ENCODE measurements at places on chromosomes 6 and 20.

DNA sequence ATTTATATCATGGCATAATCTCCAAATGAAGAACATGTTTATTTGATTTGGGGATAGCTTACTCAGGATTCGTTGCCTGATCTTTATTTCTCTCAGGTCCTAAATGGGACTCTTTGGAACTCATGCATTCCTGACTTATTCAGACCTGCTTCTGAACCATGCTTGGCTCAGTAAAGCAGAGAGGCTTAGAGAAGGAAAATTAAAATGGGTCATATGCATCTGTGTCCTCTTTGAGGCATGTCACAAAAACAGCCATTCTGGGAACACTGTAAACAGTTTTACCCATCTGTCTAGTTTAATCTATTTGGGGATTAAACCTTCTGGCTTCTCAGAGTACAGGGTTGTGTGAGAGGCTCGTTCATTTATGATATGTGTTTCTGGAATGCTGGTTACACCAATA, 1017.3 kb downstream of the KIF16B start:
- DNase-seq, result no peak

DNA sequence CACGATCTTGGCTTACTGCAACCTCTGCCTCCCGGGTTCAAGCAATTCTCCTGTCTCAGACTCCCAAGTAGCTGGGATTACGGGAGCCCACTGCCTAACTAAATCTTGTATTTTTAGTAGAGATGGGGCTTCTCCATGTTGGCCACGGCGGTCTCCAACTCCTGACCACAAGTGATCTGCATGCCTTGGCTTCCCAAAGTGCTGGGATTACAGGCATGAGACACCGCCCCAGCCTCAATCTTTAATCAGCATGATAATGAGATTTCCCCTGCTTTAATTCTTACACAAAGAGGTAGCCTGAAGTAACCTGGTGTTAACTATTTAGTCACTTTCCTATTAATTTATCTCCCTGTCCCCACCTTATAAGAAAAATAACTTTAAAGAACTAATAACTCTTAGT, 31.3 kb upstream of the TRDN start:
- DNase-seq, result no peak

DNA sequence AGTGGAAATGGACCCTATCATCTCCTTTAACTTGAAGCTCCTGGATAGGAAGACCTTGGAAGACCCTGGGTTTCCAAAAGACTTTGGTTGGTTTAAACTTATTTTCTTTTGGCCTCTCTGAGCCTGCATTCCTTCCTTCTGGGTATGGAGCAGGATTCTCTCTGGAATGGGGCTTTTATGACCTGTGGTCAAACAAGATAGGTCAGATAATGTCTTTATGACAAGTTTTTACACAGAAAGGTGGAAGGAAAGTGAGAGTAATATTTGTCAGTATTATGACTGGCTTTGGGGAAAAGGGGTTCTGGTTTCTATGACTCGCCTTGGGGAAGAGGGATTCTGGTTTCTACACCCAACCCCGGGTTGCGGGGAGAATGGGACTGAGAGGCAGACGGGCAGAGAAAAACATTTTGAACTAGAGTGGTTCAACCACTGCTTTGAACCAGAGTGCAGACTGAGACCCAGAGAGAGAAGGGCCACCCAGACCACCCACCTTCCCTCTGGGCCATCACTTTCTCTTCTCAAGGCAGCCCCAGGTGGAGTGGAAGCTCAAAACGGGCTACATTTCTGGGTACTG, 37.6 kb upstream of the KCNK5 start:
- no peak for DNase-seq

GRCh38 chr6:74713941-74714340, 491.9 kb downstream of the COL12A1 start:
- DNase-seq, result no peak

DNA sequence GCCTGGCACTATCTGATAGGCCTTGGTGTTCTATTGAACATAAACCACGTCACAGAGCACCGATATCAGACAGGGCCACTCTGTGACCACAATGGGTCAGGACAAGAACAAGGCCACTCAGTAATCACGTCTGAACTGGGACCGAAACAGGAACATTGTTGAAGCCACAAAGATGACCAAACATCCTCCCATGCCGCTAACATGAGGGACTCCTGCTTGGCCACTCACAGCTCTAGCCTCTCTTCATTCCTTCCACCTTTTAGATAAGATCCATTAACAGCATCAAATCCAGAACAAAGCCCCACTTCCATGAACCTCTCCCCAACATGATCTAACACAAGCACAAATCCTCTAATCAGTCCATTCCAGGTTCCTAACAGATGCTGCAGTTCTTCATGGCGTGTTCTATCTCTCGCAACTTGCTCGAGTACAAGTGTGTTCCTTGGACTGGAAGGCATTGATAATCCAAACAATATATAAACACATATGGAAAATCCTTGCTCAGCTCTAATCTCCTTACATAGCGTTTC, 7.4 kb downstream of the SIRT5 start:
- DNase-seq, result no peak

GRCh38 chr20:53763707-53764414, 170.2 kb upstream of the ZNF217 start:
- DNase-seq, result no peak

GRCh38 chr20:5996765-5997164, 46.3 kb downstream of the MCM8 start:
- DNase-seq, result peak; percentile 15

DNA sequence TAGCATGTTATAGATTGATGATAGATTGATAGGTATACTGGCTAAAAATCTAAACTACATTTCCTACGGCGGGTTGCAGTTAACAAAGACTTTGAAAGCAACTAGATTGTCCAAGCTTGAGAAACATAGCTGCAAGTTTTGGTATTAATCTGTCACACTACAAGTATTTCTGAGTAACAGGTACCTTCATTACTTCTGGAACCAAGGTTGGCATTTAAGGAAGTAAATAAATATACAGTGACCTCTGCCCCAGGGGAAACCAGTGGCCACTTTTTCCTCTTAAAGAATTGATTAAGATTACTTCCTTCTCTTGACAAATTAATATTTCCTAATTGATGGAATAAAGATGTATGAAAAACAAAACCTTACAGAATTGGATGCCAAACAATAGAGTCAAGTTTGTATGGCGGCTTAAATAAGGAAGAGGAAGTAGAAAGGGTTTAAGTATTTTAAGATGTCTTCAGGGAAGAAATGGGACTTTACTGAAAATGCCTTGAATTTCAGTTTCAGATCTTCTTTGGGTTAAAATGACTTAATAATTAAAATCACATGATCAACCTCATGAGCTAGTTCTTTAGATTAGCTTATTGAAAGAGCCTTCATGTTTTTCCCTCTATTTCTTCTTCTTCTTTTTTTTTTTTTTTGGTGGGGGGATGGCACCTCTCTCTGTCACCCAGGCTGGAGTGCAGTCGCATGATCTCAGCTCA, 132.8 kb downstream of the DOK5 start:
- no peak for DNase-seq

DNA sequence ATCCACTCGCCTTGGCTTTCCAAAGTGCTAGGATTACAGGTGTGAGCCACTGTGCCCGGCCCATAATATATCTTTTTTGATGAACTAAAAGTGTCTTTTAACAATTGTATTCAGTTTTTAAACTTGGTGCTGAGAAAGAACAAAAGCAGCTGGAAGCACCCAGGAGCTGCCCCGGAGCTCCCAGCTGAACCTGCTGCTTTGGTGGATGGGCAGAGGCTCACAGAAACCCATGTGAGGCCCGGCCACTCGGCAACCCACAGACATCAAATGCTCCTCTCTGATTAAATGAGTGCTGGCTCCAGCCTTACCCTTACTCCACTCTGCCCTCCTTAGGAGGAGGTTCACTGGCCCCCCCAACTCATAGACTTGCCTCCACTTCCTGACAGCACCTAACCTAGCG, 59.4 kb upstream of the FRMD1 start:
- no peak for DNase-seq

DNA sequence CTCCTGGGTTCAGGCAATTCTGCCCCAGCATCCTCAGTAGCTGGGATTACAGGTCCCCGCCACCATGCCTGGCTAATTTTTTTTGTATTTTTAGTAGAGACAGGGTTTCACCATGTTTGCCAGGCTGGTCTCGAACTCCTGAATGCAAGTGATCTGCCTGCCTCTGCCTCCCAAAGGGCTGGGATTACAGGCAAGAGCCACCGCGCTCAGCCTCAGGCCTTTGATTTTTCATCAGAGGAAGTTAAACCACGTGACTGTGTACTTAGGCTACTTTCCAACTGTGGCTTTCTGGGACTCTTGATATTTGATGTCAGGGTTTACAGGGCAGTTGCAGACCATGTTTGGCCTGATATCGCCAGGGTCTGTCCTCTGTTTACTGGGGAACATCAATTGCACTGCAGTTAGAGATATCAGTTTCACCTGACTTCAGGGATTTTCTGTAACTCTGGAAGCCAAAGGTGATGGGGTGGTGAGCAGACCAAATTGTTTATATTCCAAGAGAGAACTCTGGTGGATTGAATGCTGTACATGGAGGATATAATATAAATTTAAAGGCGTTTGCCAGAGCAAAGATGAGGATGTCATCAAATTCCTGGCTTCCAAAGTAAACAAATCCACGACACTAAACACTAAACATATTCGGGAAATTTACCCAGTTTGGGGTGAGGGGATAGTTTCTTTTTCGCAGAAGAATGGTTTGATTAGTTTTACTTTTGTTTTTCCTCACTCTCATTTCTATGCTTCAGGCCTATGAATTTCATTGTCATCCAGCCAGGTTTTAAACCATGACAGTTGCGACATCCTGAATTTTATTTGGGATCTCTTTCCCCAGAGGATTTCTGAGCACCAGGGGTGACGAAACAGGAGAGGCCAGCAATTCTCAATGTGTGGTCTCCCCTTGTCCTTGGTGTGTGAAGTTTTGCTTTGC, 4.2 kb downstream of the PSMF1 start:
- DNase-seq, result no peak

GRCh38 chr6:142592876-142593275, 291.1 kb downstream of the ADGRG6 start:
- no peak for DNase-seq

GRCh38 chr20:49210757-49211110, 8.5 kb upstream of the DDX27 start:
- DNase-seq, result no peak

GRCh38 chr6:167094436-167094819, 28.5 kb upstream of the CCR6 start:
- no peak for DNase-seq

- no peak for DNase-seq
Observed at GRCh38 chr20:34493646-34494045, 22.6 kb upstream of the DYNLRB1 start.

DNA sequence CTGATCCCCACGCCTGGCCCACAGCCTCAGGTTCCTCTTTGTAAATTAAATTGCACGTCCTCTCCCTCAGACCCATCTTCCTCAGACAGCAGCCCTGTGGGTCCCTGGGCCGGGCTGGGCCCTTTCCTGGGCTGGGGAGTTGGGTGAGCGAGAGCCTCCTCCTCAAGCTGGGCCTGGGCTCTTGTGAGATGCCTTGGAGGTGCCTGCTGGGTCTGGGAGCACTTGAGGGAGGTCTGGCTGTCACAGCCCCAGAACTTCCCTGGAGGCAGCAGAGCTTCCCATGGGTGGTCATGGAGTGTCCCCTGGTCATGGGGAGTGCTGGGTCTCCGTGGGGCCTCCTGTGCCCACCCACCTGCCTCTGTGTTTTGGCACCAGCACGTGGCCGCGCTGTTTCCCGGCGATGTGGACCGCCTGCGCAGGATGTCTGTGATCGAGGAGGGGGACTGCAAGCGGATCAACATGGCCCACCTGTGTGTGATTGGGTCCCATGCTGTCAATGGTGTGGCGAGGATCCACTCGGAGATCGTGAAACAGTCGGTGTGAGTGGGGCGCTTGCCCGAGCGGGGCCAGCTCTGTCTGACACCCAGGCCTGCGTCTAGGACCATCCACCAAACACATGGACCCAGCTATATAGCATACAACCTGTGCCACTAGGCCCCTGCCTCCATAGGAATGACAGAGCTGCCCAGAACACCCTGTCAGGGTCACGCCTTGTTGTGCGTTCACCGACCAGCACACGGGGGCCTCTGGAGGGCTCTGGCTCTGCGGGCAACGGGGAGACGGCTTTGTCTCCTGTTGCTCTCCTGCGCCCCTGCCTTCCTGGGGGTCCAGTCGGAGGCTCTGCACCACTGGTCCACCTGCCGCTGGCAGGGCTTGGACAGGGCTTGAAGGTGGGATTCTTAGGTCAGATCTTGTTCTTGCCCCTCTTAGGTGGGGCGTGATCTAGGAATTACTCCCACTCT, 33.0 kb downstream of the PYGB start:
- no peak for DNase-seq

DNA sequence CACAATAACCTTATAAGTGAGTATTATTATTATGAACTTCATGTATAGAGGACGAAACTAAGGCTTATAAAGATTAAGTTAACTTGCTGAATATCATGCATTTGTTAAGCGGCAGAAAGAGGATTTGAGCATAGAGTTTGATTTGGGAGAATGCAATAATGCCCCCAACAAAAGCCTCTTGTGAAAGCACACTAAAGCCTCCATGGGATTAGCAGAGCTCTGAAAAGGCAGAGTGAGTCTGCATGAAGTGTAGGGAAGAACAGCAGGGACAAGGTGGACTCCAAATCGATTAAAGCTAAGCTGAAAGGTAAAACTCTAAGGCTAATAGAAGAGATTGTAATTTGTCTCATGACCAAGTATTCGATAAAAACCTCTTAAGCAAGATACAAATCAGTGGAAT, 100.3 kb downstream of the SH3BGRL2 start:
- no peak for DNase-seq

- DNase-seq, result no peak
Observed at GRCh38 chr20:39897781-39898466, 791.1 kb downstream of the MAFB start.

- DNase-seq, result no peak
Observed at GRCh38 chr6:136791296-136792094, 782 bp downstream of the MAP3K5 start.

- DNase-seq, result no peak
Observed at GRCh38 chr20:1857466-1857865, 37.7 kb upstream of the SIRPA start.

DNA sequence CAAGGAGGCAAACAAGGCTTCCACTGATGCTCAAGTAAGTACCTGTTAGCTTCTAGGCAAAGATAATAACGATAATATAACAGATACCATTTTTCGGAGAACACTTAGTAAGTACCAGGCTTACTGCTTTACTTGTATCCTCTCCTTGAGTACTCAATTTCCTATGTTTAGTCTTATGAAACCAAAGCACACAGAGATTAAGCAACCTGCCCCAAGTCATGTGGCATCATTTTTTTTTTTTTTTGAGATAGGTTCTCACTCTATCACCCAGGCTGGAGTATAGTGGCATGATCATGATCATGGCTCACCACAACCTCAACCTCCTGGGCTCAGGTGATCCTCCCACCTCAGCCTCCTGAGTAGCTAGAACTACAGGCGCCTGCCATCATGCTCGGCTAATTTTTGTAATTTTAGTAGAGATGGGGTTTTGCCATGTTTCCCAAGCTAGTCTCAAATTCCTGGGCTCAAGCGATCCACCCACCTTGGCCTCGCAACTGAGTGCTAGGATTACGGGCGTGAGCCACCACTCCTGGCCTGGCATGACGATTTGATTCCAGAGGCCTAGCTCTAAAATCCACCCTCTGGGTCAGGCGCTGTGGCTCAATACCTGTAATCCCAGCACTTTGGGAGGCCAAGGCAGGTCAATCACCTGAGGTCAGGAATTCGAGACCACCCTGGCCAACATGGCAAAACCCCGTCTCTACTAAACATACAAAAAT, 14.0 kb downstream of the SPAG4 start:
- no peak for DNase-seq
